HCT116 (cell line): ENCODE measurements at places on chromosomes 3 and 15. TPM values are rescaled to one million over a fixed set of nuclear protein-coding genes. Genes with fewer than 3 reads are reported as not detected.

DNA sequence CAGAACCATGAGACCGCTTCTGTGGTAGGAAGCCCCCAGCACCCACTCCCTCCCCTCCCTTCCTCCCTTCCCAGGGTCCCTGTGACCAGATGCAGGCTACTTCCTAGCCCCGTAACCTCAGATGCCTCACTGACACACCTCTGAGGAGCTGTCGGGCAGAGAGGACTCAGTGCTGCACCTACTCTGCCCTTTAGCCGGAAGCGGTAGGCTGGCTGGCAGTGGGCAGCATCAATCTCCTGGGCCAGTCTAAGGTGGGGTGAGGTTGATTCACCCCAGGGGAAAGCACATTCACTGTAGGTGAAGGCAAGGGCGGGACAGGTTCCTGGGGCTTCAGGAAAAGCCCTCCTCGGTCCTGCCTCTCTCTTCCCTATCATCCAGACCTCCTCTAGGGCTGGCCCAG lies 19.1 kb downstream of the CSRNP1 start:
- DNase-seq: no peak

DNA sequence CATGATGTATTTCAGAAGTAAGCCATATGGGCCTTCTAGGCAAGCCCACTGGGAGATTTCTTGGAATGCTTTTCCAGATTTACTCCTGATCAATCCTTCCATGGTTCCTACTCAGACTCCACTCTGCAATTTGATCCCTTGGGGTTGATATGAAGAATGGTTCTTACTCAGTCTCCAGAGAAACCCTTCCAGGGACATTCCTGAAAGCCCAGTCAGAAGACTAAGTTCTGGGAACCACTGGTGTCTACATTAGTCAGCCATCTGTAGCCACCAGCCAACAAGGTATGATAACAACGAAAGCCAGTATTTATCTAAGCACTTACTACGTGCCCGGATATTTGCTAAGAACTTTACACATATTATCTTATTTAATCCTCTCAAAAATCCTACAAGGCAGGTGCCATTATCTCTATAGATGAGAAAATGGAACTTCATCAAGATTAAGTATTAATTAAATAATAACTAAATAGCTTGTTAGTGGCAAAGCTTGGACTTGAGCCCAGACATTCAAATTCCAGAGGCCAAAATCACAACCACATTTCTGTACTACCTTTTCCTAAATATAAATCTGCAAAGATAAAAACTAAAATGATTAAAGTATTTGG lies 32.7 kb downstream of the ZNF385D start:
- no peak for DNase-seq

The CP gene
- total RNA-seq: 0.52 TPM

GRCh38 chr3:23112491-23112890 lies 90.6 kb upstream of the UBE2E2 start:
- DNase-seq: no peak

GRCh38 chr15:92665100-92665555 lies 9.6 kb upstream of the FAM174B start:
- DNase-seq: no peak

GRCh38 chr3:79586232-79586631 lies 181.6 kb downstream of the ROBO1 start:
- DNase-seq: no peak

DNA sequence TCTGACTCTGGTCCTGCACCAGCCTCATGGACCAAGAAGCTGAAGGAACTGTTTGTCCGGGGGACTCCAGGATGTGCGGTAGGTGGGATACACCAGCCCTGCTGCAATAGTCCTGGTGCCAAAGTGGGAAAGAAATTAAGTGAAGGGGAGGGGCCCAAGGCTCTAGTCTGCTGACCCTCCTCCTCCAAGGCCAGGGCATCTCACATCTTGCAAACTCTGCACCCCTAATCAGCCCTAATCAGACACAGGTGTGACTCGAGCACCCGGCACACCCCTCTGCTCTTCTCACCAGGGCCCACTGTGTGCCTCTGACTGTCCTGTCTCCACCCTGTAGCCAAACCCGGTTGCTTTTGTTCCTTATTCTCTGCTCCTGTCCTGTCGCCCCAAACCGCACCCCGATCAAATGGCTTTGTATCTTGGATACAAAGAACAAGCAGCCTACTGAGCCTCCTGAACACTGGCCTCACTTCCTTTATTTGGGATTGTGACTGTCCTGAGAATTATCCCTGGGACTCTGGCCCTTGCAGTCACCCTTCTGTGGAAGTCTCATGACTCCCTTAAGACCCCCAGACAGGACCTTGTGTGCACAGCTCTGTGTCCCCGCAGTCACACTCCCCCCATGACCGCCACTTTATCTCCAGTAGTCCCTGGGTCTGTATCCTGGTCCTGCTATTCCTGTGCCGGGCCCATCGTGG lies 26.7 kb upstream of the SLC41A3 start:
- DNase-seq: no peak

The ITGA11 gene
- total RNA-seq: not detected

- DNase-seq: no peak
Measured at GRCh38 chr3:9247941-9248521, 1.4 kb downstream of the SRGAP3 start.

DNA sequence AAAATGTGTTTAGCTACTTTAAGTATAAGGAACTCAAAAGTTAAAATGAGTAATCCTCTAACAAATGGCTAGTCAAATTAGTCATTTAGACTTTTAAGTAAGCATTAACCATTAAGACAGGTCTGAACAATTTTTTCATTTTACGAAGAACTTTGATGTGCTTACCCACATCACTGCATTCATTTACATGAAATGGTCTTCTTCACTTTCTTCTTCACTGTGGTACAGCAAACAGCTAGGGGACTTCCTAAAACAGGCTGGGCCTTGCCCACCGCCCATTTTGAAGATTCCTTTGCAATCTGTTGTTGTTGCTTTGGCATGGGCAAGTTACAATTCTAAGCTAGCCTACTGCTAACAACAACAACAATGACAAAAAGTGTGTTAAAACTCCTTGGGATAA lies 67.4 kb downstream of the CBLB start:
- no peak for DNase-seq

GRCh38 chr3:154791611-154792010 lies 288.5 kb upstream of the MME start:
- no peak for DNase-seq

The TM4SF4 gene
- 0.91 TPM for total RNA-seq

DNA sequence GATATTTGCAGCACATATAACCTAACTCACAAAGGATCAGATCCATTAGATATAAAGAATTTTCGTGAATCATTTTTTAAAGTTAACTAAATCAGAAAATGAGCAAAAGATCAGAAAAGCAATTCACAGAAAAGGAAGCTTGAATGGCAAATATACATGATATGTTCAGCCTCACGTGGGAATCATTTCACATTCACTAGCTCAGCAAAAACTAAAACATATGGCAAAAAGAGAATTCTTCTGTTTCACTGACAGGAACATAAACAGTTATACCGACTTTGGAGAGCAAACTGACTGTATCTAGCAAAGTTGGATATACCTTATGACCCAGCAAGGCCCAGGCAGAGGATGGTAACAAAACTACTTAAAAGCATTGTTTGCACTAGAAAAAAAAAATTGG lies 34.0 kb upstream of the NR2E3 start:
- DNase-seq: no peak

DNA sequence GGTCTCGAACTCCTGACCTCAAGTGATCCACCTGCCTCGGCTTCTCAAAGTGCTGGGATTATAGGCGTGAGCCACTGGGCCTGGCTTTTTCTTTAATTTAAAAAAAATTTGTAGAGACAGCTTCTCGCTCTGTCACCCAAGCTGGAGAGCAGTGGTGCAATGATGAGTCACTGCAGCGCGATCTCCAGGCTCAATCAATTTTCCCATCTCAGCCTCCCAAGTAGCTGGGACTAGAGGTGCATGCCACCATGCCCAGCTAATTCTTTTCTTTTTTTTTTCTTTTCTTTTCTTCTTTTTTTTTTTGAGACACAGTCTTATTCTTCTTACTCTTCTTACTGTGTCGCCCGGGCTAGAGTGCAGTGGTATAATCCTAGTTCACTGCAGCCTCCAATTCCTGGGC lies 19.8 kb downstream of the TUBGCP4 start:
- DNase-seq: no peak

DNA sequence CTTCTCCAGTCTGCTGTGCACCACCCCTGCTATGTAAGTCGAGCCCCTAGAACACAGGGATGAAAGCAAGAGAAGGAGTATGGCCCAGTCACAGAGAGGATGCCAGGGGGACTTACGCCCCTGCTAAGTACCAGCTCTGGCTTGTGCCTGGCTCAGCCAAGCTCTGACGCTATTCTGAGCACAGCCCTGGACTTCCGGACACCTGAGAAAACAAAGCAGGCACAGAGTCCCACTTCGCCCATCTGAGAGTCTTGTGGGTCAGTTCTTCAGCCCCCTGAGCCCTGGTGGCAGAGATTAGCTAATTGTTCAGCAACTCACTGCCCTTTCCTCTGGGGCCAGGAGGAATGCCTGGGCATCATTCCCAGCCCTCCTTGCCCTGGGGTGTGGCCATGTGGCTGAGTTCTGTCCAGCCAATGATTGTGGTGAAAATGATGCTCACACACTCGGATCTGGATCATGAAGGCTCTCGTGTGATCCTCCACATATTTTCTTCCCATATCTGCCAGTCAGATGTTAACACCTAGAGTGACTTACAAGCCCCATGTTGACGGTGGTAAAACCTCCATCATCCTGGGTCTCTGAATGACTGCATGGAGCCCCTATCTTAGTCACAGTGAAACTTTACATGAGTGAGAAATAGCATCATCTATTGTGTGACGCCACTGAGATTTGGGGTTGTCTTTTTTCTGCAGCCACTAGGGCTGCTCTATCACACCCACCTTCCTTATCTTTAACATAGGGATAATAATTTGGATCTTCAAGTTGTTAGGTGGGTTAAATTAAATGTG lies 105.7 kb downstream of the TPRA1 start:
- no peak for DNase-seq

The MAN2C1 gene
- total RNA-seq: 118 TPM

The ATP13A3 gene
- total RNA-seq: 139 TPM

The NR1I2 gene
- 0.07 TPM for total RNA-seq

The CCR3 gene
- total RNA-seq: not detected

The ST6GAL1 gene
- total RNA-seq: 15.6 TPM

The LHFPL4 gene
- total RNA-seq: not detected

GRCh38 chr3:141784531-141784930 lies 21.3 kb downstream of the GRK7 start:
- DNase-seq: no peak

The MST1R gene
- total RNA-seq: 113 TPM

GRCh38 chr15:27426805-27427204 lies 455.8 kb downstream of the GABRG3 start:
- DNase-seq: no peak

The HTR3D gene
- not detected for total RNA-seq

The C3orf85 gene
- not detected for total RNA-seq

DNA sequence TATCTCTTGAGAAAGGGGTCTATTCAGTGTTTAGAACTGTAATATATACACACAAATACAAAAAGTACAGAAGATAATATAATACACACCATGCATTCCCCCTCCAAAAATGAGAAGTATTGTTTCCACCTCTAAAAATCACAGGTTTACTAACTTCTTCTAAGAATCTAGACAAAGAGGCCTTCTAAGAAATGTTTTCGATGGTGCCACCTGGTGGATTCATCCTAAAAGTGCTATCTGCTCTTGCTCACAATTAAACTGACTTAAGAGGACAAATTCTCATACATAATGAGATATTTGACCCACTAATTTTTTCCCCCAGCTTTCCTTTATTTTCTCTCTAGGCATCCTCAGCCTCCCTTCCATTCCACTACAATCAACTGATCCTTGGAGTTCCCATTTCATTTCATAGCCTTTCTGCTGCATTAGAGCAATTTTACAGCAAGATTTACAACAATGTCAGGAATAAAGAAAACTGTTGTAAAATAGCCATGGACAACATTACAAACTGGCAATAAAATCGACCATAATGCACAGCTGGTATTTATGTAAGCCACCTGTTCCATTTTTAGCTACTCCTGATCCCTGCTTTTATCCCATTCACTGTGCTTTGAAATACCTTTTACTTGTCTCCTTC lies 124.6 kb downstream of the ARRDC4 start:
- peak; percentile 56 for DNase-seq

The GOLGA6B gene
- 0.10 TPM for total RNA-seq

DNA sequence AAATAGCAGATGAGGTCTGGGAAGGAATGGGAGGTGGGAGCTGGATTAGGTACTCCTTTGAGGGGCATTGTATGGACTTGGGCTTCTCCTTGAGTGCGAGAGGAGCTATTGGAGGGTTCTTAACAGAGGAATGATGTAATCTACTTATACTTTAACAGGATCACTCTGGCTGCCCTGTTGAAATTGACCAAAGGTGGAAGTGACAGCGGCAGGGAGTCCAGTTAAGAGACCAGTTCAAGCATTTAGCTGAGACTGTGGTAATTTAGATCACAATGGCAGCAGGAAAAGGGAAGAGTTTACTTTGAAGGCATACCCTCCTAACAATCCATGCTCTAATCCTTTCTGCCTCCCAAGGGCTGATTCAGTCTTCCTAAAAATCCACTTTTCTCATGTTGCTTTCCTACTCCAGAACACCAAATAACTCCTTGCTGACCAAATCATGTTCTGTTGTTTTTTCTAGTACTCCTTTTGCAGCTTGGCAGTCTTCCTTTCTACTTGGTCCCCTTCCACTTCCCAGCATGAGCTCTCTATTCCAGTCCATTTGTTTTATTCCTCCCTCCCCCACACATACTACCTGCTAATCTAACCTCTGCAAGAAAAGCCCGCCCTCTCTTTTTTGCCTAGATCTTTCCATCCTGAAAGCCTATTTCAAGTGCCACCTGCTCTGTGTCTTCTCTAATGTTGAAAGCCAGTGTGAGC lies 139.4 kb downstream of the NECTIN3 start:
- no peak for DNase-seq

DNA sequence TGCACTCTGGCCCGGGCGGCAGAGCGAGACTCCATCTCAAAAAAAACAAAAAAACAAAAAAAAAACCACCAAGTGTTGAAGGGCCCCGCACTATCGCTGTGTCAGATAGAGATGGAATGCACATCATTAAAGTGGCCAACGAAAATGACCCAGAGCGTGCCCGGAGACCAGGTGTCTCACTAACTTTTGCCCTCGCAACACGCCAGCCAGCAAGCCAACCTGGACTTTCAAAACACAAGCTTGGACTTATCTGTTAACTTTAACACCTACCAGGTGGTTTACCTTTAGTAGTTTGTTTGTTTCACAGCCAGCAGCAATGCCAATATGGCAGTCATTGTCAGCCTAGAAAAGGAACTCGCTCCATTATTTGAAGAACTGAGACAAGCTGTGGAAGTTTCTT lies 28.6 kb downstream of the FAM174B start:
- DNase-seq: no peak
